Purkinje cell (primary cell): ENCODE measurements at places on chromosomes 11 and 22. TPM values are rescaled to one million over a fixed set of nuclear protein-coding genes. Genes with fewer than 3 reads are reported as not detected.

SEC14L6 gene
- 0.90 and 1.4 TPM in 2 replicates for polyA plus RNA-seq

ADAMTS8 gene
- polyA plus RNA-seq: 0.24 and 3.2 TPM in 2 replicates

TRIM51 gene
- not detected in 2 replicates for polyA plus RNA-seq

OR5A2 gene
- not detected in 2 replicates for polyA plus RNA-seq

NPAS4 gene
- polyA plus RNA-seq: 0.16 TPM in 1 of 2 replicates, not detected in the other
